CD4-positive, alpha-beta T cell treated with Interleukin-6 for 4 hours (primary cell): ENCODE measurements at places on chromosomes 6 and 20.

GRCh38 chr20:23446505-23446904, 6.2 kb downstream of the CST11 start:
- DNase-seq: peak; percentile 7

DNA sequence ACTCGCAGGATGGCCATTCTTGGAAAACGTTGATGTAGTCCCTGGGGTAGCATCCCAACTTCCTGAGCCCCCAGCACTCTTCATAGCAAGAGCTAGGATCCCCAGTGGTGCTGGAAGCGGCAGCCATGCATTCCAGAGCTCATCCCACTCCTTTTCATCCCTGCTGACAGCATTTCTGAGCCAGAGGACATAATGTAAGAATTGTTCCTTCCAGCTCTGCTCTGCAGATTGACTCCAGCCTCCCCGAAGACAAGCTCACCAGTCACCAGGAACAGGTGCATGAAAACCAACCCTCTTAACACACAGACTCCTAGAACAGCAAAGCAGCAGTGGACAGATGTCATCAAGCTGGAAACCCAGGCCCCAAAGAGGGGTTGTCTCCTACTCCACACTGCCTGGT, 3.8 kb downstream of the SLC13A3 start:
- no peak for DNase-seq

DNA sequence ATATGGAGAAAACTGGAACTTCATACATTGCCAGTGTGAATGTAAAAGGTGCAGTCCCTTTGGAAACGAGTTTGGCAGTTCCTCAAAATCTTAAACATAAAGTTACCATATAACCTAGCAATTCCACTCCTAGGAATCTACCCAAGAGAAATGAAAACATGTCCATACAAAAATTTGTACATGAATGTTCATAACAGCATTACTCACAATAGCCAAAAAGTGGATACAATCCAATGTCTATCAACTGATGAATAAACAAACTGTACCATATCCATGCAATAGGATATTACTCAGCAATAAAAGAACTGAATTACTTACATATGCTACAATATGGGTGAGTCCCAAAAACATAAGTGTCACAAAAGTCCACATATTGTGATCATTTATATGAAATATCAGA, 48.7 kb upstream of the ERVFRD-1 start:
- no peak for DNase-seq

DNA sequence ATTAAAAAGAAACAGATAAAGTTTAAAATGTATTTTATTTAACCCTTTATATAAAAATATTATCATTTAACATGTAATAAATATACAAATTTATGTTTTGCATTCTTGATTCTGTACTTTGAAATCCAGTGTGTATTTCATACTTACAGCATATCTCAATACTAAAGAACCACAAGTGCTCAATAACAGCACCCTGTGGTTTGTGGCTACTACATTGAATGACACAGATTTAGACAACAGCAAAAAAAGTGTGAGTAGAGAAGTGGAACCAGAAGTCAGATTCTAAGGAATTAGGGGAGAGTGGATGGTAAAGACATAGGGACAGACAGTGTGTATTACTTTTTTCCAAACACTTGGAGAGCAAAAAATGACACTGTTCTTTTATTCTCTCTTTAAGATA, 524.5 kb downstream of the BMP2 start:
- DNase-seq: no peak

GRCh38 chr6:150377211-150377781, 8.5 kb downstream of the IYD start:
- no peak for DNase-seq

GRCh38 chr6:2385471-2385983, 140.1 kb upstream of the GMDS start:
- no peak for DNase-seq

- no peak for DNase-seq
Observed at GRCh38 chr20:11192106-11192505, 518.3 kb upstream of the JAG1 start.

DNA sequence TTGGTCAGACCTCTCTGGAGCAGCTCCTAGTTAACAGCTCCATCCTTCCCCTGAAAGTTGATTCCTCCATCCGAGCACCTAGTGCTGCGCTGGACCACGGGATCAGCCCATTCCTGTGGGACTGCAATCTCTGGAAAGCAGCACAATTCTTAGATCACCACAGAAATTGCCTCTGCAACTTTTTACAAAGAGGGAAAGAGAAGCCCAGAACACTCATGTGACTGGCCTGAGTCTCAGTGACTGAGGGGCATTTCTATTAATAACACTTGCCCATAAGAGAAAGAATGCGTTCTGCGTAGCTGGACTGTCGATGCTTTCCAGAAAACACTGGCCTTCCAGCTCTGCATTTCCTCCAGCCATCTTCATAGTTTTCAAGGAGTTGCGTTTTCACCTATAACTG, 18.3 kb downstream of the MPC1 start:
- no peak for DNase-seq

GRCh38 chr6:105994118-105994590, 92.0 kb upstream of the PRDM1 start:
- peak; percentile 66 for DNase-seq

DNA sequence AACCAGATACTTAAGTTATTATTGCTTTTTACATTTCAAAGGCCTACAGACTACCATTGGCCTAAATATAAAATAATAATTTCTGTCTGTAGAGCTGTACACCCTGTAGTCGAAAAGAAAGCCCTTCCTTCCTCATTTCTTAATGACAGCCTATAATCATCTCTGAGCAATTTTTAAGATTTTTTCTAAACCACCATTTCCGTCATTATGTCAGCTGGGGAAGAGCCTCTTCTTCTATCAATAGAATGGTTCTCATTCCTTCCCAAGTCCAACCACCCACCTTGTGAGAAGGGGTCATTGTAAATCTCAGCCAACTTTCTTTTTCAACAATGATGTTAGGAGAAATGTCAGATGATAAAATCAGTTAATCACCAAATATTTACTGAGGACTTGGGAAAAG, 91.8 kb downstream of the PLEKHG1 start:
- DNase-seq: no peak

- DNase-seq: no peak
Observed at GRCh38 chr6:170165085-170165470, 125.8 kb downstream of the DLL1 start.

DNA sequence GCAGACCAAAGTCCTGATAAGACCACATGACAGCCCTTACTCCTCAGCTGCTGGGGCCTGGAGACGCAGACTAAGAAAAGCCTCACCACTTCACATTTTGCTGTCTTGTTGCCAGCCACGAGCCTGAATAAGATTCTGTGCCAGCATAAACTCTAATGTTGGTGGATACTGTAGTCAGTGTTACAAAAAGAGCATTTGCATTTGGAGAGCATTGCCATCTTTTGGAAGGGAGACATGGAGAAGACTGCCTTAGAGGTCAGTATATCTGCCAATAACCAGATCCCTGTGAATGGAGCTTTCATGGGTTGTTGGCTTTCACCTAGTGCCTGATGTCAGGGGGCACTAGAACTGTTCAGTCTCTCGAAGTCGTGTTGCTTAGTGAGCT, 315.2 kb downstream of the ZFAND3 start:
- no peak for DNase-seq

DNA sequence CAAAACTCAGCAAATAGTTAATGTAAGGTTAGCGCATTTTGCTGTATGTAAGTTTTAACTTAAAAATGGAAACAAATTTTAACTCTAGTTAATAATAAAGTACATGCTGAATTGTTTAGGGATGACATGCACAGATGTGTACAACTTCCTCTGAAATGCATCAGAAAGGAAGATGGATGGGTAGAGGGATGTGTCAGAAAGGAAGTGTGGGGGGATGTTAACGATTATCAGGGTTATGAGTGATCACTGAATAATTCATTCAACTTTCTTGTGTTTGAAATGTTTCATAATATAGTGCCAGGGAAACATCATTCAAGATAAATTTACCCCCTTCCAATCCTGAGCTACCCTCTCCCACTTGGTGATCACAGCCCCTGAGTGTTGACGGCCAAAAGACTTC, 87.6 kb downstream of the FOXA2 start:
- no peak for DNase-seq
